ENCODE measurements at places on chromosomes 5 and 9.
A peak's percentile ranks its signal among the peaks of the same experiment; 100 is the strongest.

- peak; percentile 77 for DNase-seq
These were observed 63.2 kb downstream of the ACER2 start for GRCh38 chr9:19471737-19472648.

GRCh38 chr5:169173372-169173771, 127.6 kb downstream of the SLIT3 start:
- no peak for DNase-seq

DNA sequence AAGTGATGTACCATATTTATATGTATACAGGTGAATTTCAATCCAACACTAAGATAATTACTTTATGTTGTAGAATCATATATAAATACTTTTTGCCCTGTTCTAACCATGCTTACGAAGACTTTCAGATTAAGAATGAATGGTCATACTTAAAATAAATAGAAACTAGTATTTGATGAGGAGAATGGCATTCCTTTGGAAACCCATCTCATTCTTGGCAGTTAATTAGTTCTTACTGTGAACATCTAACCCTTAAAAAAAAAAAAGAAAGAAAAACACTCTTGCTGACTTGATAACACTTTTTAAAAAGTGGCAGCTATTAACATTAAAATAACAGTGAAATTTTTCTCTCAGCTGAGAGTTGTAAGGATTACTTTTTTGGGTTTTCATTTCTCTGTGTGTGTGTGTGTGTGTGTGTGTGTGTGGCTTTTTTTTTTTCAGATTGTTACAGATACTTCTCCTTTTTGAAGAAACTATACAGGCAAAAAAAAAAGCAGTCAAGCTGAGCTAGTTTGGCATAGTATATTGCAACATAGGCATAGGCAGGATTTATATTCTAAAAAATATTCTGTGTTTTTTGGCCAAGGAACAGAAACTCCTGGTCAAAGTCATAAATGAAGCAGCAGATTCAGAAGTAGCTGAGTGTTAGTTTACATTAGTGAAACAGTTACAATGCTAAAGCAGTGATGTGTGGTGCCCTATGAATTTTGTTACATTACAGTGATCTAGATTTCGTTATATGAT, 163.5 kb downstream of the CD180 start:
- DNase-seq, result no peak

DNA sequence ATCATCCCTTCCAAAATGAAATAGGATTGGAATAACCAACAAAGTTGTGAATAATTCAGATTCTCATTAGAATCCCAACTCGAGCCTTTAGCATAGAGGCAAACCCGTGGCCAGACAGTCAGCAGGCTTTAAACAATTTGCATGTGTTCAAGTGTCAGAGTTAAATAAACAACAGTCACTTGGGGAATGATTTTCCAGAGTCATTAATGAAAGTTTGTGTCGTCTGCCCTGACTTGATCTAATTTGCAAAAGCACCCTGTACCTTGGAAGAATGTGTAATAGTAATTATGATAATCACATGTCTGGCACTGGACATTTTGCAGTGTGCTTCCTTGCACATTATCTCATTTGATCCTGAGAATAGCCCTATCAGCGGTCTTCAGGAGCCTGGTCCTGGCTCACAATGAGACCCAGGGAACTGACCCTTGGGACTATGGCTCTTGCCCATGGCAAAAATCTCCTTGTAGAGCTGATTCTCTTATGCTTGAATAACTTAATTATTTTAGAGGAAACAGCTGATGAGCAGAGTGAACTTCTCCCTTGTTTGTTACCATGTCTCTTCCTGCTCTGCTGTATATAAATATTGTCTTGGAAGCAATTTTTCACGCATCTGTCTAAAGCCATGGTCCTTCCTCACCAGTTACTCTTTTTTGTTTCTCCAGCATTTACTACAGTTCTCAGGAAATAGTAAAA, 272.7 kb downstream of the NR3C1 start:
- DNase-seq, result no peak

GRCh38 chr5:100902440-100903038, 543 bp downstream of the ST8SIA4 start:
- DNase-seq, result peak; percentile 64

- no peak for DNase-seq
These were observed 13.9 kb upstream of the QSOX2 start for GRCh38 chr9:136259517-136259813.

- peak; percentile 31 for DNase-seq
These were observed 975 bp downstream of the OCLN start for GRCh38 chr5:69493396-69494133.

DNA sequence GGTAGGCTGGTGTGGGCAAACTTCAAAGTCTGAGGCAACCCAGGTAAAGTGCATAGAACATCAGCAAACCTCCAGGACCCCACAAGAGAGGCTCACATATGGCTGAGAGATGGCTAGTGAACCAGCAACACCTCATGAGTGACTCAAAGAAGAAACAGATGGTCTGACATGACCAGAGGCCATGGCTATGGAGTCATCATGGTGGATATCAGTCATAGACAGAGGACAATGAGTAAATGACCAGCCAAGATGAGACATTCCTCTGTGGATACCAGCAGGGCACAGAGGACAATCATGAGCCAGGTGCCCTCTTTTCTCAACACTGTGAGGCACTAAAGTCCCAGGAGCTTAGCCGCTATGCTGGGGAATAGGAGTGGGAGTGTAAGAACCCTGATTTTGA, 180.8 kb downstream of the RASEF start:
- DNase-seq, result no peak

DNA sequence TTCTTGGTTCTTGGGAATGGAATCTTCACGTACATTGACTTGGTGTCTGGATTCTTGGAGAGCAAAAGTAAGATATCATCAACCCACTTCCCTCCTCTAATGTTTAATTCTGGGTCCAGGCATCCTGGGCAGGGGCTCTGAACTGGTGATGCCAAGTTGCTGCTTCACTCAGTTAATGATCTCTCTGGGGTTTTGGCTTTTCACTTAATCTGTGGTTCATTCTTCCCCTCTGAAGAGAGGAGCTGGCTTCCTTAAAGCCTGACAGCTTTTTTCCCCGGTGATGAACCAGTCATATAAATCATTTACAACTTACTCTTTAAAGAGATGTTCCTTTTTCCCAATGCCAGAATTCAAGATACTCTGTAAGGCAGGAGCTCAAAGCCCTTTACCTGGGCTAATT, 65.9 kb downstream of the ARHGAP26 start:
- no peak for DNase-seq
